ENCODE measurements at places on chromosomes 4 and X.

DNA sequence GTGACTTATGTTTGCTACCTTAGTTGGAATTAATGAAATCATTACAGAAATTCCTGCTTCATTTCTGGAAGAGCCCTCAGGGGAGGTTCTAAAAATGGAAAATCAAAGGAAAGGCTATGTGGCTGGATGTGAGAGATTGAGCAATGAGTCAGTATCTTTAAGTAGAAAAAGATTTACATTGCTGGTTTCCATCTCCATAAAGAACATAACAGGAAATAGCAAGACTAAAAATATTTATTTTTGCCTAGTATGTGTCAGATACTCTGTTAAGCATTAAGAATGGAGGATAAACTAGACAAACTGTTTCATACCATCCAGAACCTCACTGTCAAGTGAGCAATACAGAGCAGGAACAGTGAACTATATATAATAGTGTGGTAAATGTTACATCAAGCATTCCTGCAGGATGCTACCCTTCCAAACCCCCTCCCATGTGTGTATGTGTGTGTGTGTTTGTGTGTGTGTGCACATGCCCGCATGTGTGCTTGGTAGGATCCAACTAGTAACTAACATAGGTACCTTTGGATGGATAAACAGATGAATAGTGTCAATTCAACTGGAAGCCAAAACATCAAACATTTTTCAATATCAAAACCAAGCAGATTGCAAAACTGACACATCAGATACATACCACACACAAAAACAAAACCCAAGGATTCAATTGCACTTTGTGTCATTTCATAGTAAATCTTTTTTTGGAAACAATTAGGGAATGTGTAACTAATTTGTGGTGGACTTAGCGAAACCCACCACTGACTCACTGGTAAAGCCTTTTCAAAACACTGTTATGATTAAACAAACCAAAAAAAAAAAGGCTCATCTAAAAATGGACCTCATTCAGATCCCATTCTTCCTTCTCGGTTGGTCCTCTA is 223.4 kb downstream of the SHROOM3 start:
- DNase-seq = no peak

DNA sequence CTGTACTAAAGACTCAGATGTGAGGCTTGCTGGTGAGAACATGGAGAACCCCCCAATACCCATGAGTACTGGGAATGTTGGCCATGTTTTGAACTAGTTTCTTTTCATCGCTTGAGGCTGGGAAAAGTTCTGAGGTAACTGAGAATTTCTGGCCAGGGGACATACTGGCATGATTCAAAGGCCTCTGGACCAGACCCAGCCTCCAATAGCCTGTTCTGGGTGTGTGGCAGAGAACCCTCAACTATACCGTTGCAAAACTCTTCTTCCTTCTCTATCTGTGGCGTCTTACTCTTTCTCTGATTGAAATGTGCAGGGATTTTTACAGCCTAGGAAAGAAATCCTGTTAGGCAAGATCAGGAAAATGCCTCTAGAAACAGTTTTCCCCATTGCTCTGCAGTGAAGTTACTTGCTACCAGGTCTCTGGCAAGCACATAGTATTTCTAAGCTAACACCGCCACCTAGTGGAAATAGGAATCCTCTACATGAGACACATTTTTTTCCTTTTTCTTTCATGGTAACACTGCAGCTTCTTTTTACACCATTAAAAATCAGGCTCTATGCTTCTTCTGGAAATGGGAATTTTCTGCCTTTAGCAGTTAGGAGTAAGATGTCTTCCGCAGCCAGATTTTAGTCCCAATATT is 170.7 kb upstream of the ZCCHC13 start:
- DNase-seq = peak; percentile 58

GRCh38 chr4:110619463-110620247 is 3.2 kb downstream of the PITX2 start:
- no peak for DNase-seq

GRCh38 chrX:13778916-13779315 is 38.0 kb downstream of the GPM6B start:
- no peak for DNase-seq

DNA sequence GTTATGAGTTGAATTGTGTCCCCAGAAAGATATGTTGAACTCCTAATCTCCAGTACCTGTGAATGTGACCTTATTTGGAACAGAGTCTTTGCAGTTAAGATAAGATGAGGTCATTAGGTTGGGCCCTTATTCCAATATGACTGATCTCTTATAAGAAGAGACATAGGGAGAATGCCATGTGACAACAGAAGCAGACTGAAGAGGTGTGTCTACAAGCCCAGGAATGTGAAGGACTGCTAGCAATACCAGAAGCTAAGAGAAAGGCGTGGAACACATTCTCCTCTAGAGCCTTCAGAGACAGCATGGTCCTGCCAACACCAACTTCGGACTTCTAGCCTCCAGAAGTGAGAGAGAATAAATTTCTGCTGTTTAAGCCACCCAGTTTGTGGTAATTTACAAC is 22.5 kb upstream of the USP27X start:
- no peak for DNase-seq

GRCh38 chr4:31657859-31658570 is 937.8 kb downstream of the PCDH7 start:
- no peak for DNase-seq

DNA sequence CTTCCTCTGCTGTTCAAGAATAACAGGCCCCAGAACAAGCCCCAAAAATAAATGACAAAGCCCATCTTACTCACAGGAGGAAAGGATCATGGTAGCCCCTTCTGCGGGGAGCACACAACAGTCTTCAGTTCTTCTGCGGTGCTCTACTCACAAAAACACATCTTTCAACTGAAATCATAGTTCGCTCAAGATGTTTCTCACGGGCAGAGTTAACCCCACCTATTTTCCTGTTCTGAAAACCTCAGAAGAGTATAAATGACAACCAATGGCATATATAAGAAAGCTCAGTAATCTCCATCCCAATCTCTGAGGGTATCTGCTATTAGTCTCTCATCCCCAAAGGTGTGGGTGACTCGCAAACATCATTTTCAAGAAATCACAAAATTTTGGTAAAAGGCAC is at the start of gene TXK:
Gene TXK (minus strand): TSS at position 170 of the 400 bp plus-strand sequence. CDS start 80 bp downstream, at position 90.
- DNase-seq = no peak

DNA sequence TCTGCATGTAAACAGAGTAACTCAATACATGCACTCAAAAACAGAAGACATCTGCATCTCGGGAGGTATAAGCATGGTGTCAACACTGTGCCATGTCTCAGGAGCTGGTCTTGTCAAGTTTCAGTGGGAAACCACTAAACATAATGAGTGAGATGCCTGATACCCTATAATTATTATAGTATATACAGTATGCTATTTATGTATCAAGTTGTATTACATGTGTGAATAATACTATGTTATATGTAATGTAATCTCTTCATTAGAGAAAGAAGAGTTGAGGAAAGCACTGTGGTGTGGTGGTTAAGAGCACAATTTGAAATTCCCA is 2.5 kb downstream of the PPBP start:
- no peak for DNase-seq

DNA sequence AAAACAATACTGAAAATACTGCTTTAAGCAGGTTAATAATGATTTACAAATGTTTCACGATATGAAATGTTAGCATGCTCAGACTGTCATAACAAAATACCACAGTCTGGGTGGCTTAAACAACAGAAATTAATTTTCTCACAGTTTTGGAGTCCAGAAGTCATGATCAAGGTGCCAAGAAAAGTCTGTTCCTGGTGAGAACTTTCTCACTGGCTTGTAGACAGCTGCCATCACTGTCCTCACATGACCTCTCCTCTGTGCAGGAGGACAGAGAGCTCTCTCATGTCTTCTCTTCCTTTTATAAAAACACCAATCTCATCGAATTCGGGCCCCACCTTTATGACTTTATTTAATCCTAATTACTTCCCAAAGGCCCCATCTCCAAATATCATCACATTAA is 426.7 kb downstream of the KLHL13 start:
- DNase-seq = no peak

DNA sequence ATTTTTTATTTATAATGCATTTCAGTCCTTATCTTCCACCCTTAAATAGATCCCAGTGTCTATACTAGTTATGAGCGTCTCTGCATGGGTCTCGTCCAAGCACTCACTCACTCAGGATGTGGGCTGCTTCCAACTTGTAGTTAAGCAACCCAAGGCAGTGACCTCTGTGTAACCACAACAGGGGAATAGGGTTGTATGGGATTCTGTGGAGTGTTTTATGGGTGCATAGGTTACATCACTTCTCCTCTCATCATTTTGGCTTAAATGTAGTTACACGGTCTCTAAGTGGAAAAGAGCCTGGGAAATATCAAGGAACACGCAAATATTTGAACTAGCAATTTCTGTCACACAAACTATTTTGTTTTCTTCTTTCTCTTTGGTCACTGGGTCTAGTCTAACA is 931.0 kb downstream of the STIM2 start:
- no peak for DNase-seq

GRCh38 chrX:18885328-18886004 is 98.4 kb downstream of the PHKA2 start:
- no peak for DNase-seq

DNA sequence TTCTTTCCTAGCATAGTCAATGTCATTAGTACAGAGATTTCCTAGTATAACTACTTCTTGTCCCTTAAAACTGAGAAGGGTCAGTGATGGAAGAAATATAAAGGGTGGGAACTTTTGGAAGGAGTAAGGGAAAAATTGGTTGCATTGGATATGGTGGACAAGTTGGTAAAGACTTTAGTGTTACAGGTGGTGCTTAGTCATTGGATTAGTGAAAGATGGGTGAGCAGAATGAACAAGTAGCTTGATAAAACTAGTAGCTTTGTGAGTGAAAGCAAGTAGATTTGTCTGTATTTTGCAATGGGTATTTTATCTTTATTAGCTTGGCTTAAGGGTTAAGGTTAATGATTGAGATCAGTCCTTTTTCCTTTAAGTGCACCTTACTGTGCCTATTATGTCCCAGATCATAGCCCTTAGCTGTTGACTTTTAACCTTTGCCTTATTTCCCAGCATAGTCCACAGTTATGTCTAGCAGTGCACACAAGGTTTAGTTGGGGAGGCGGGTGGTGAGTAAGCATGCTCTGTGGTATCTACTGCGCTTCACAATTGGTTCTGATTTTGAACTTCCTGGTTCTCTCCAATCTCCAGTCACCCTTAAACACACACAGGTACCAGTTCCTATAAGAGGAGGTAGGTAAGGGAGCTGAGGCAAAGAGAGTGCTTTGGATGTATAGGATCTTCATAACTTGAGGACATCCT is 9.5 kb downstream of the WDR44 start:
- DNase-seq = no peak

DNA sequence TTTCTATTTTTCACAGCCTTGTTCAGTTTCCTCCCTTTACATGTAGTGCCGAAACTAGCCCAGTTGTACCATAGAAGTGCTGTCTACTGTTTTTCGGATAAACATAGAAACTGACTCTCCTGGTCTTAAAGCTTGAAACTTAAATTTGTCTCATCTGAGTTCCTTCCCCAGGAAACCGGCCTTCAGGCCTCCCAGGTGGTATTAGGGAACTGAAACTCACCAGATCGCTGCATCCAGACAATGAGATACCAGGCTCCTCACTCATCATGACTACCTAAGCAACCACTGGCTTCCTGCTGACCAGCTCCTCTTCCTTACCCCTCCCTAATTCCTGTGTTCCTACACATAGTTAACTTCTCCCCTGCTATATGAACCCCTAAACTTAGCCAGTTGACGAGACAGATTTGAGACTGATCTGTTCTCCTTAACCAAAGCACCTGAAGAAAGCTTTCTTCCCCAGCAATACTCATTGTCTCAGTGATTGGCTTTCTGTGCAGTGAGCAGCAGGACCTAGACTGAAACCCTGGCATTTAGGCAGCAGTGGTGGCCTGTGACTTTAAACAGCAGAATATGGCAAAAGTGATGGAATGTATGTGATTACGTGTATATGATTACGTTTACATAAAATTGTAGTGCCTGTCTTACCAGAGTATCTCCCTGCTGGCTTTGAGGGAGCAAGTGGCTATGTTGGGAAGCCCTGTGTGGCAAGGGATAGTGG is 959.1 kb upstream of the LCORL start:
- no peak for DNase-seq

DNA sequence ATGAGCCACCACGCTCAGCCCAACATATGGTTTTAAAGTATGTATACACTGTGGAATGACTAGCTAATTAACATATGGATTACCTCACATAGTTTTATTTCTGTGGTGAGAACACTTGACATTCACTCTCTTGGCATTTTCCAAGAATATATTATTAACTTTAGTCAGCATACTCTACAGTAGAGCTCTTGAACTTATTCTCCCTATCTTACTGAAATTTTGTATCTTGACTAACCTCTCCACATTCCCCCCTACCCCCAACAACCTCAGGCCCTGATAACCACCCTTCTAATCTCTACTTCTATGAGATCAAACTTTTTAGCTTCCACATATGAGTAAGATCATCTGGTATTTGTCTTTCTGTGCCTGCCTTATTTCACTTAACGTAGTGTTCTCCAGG is 38.6 kb upstream of the AGA start:
- DNase-seq = no peak

DNA sequence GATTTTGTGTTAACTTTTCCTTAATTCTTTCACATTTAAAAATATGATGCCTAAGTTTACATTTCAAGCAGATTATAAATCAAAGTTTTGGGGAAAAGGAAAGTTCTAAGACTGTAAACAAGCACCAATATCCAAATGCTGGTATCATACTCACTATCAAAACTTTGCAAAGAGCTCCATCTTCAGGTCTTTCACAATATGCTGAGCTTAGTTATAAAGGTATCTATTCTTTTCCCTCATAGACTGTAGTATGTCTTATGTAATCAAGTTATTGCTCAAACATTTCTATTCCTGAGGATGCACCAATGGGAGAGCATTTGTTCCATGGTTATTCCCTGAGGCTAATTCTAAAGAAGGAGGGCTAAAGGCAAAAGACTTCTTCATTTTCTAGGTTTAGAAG is 207.9 kb upstream of the FAM241A start:
- peak; percentile 41 for DNase-seq

- DNase-seq = no peak
These were observed 40.8 kb upstream of the FOXR2 start for GRCh38 chrX:55582447-55582846.

GRCh38 chr4:144338148-144338547 is 197.6 kb upstream of the GYPA start:
- DNase-seq = no peak

DNA sequence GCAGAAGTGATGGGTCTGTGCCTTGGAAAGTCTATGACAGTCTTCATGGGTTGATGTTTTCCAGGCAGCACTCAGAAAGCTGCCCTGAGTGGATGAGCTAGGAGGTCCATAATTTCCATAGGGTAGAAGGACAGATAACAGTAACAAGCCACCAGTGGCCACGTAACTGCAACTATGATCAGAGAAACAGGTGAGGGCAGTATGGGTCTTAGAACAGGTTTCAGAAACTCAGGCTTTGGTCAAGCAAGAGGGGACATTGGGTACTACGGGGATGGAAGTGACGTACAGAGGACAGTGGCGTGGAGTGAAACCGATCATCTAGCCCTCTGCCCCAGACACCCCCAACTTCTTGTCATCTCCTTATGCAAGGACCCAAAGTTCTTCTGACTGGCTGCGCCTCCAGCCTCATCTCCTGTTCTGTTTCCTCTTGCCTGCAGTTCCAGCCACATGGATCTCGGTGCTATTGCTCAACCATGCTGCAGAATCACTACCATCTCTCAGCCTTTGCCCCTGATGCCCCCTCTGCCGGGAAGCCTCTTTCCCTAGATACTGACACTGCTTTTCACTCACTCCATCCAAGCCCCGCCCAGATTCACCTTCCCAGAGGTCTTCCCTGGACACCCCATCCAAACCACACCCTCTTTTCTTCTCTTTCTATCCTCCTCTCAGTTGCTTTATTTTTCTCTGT is 123.4 kb downstream of the MFAP3L start:
- peak; percentile 48 for DNase-seq

- no peak for DNase-seq
These were observed 6.2 kb downstream of the CTBP1 start for GRCh38 chr4:1242506-1243450.
